ENCODE measurements at places on chromosomes 6 and 20. TPM values are rescaled to one million over a fixed set of nuclear protein-coding genes. Genes with fewer than 3 reads are reported as not detected.

DNA sequence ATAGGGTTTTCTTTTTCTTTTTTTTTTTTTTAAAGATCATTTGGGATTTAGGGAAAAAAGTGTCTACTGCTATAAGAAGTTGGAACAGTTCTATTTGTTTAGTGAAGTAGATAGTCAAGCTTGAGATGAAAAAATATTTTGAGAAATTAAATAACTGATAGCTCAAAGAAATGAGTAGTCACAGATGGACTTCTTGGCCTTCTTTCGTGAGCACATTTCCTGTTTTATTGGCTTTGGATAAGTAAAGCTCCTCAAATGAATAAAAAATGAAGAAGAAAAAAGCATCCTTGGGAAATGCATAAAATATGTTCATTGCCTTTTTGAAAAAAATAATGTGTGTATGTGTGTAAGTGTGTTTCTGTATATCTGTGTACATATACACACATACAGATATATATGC lies 515.9 kb downstream of the GRIK2 start:
- DNase-seq, result no peak

DNA sequence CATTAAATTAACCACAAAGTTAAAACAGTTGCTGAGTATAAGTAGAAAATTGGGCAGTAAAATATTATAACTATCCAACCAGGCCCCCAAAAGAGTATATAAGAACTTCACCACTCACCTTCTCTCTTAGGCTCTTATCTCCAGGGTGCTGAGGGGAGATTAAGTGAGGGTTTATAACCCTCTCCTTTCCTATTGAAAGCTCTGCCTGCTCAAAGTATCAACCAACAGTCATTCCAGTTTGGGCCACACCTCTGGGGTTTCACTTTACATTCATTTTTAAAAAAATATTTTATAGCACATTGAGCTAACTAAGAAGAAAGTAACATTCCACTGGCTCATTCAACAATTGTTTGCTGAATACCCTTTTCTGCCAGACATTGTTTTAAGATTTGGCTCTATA lies 22.1 kb downstream of the GSTA4 start:
- DNase-seq, result no peak

- DNase-seq, result no peak
These were observed 4.1 kb upstream of the PREX1 start for GRCh38 chr20:48831718-48832404.

- no peak for DNase-seq
These were observed 72.8 kb downstream of the RTN4IP1 start for GRCh38 chr6:106556368-106556960.

The GHRH gene
- total RNA-seq, result not detected

The PPP1R3G gene
- total RNA-seq, result 0.05 TPM

The PGC gene
- not detected for total RNA-seq

Measured in activated CD4-positive, alpha-beta T cell treated with anti-CD3 and anti-CD28 coated beads, Interleukin-2, amount 10 ng/mL, durations not matched to agents 24 days and 14 days (primary cell).